Astrocyte (in vitro differentiated cells and primary cell): ENCODE measurements at places on chromosomes 11 and 22.

DNA sequence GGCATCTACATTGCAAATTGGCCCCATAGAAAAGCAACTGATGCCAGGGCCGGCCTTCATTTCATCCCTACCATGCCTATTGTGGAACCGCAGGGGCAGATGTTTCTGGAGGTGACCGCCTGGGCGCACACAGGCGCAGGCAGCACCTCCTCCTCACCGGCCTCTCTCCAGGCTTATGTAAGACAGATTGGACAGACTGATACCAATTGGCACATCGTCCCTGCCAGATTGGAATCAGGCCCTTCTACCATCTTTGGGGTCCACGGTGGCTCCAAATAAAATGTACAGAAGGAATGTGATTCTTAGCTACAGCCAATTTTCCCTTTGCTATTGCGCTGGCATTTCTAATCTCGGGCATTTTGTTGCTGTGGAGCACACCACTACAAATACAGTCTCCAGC lies 732.6 kb downstream of the NTM start:
- no peak for DNase-seq

DNA sequence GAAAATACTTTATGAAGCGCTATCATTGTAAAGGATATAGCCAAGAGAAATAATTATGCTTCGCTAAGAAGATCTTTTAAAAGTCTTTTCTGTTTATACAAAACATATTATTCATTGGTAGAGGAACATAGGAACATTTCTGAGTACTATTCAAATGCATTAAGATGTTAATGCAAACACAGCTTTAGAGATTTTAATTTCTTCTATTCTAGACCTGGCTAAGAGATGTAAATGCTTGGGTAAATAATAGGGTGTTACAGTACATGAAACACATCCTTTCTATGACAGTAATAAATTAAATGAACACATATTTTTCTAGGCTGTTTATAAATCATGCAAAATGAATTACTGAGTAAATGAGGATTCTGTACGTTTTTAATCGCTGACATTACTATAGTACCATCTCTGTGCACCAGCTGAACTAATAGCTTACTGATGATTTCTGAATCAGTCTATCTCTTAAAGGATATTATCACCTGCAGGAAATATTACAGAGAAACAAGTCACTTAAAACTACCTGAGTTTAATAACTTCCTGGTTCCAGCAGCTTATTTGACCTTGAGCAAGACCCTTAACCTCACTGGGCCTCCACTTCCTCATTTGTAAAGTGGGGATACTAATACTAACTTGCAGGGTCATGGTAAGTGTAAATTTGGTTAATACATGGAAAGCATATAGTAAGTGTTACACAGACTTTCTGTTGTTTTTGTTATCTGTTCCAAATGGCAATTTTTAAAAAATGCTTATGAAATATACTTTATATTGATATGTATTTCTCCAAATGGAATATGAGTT lies 344.9 kb downstream of the DYNC2H1 start:
- no peak for DNase-seq

DNA sequence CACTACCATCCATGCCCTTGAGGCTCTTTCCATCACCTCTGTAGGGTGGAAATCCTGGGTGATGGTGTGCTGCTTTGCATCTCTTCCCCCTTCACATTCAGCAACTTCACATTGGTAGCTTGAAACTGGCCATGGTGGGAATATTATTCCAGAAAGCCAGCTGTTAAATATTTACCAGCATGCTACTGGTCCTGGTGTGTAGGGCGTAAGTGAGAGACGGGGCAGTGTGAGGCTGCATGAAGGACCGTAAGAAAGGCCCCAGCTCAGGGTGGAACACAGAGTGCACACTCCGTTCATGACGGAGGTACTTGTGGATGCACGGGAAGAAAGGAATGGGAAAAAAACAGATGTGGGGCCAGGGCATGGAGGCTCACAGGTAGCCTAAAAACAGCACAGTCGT lies 121.3 kb downstream of the PKNOX2 start:
- DNase-seq, result no peak

DNA sequence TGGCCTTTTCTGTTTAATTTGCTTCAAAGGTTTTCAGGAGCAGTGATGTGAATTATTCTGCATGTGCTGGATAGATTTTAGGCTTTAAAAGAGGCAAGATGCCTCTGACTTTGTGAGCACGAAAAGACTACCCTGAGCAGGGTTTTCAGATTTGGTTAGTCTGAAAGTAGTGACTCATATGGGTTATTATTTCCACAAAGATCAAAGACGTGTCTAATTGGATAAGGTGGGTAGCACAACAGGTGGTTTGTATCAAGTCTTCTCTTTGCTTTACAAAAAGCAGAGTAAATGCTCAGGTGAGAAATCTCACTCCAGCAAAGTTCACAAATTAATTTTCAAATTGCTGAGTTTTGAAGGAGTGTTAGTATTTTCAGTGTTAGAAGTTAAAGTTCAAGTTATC lies 37.6 kb upstream of the DBX1 start:
- no peak for DNase-seq

DNA sequence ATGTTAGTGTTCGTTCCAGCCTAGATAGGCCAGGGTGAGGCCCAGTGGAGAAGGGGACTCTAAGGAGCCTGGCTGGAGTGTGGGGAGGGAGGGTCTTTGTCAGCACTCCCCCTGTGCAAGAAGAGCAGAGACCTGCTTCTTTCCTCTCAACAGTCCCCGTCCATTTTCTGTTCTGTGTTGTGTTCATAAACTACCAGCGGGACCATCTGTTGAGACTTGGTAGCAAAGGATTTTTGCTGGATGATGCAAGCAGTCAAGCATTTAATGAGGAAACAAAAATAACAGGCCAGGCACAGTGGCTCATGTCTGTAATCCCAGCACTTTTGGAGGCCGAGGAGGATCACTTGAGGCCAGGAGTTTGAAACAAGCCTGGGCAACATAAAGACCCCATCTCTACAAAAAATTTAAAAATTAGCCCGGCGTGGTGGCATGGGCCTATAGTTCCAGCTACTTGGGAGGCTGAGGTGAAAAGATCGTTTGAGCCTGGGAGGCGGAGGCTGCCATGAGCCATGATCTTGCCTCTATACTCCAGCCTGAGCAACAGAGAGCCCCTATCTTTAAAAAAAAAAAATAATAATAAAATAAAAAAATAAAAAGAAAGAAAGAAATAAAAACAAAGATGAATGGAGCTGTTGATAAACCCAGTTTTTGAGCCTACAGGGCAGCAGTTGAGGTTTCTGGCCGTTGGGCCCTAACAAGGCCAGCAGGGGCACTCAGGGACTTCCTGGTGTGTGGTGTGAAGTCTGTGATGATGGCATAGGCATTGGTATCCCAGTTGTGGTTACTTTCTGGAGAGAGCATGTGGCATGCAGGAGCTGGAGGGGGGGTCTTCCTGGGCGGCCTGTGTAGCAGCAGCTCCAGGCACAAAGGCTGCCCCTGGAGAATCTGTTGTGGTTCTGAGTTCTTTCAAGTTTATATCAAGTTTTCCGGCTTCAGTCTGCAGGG lies 1.7 kb upstream of the TXNRD2 start:
- peak; percentile 89 for DNase-seq

GRCh38 chr11:131682373-131683015 lies 312.1 kb downstream of the NTM start:
- DNase-seq, result no peak

GRCh38 chr11:96155627-96156378 lies 187.2 kb downstream of the MAML2 start:
- DNase-seq, result peak; percentile 97

DNA sequence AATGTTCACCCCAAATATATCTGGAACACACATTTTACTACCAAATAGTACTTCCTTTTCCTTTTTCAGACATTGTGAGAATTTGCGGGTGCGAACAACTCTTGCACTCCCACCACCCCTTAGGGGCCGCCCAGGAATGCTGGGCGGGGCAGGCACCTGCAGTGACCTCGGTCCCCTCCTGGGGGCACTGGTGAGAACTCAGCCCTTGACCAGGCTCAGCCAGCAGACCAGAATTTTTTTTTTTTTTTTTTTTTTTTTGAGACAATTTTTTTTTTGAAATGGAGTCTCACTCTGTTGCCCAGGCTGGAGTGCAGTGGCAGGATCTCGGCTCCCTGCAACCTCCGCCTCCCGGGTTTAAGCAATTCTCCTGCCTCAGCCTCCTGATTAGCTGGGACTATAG lies 75.8 kb downstream of the ARHGAP8 start:
- DNase-seq, result no peak

GRCh38 chr11:62770778-62771143 lies 435 bp upstream of the TAF6L start:
- DNase-seq, result peak; percentile 16

DNA sequence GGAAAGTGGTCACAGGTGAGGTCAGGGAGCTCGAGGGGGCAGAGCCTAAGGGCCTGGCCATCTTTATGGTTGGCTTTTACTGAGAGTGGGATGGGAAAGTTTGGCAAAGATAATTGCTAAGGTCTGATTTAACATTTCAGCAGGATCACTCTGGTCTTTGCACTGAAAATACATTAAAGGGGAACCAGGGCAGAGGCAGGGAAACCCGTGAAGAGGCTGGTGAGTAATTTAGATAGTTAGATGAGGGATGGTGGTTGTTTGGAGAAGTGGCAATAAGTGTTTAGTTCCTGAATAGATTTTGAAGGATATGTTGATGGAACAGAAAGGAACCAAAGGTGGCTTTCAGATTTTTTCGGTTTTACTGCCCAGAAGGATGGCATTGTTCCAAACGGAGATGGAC lies 50.8 kb downstream of the SCN3B start:
- DNase-seq, result no peak

DNA sequence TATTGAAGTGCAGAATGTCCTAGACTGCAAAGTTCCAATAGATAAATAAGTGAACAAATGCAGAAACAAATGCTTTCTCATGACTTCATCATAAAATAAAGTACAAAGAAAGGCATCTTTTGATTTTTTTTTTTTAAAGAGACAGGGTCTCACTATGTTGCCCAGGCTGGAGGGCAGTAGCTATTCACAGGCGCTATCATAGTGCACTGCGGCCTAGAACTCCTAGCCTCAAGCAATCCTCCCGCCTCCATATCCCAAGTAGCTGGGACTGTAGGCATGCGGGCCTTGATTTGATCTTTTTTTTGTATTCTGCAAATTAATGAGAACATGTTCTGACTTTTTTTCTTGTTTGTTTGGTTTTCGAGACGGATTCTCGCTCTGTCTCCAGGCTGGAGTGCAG lies 2.4 kb downstream of the ARCN1 start:
- DNase-seq, result no peak

DNA sequence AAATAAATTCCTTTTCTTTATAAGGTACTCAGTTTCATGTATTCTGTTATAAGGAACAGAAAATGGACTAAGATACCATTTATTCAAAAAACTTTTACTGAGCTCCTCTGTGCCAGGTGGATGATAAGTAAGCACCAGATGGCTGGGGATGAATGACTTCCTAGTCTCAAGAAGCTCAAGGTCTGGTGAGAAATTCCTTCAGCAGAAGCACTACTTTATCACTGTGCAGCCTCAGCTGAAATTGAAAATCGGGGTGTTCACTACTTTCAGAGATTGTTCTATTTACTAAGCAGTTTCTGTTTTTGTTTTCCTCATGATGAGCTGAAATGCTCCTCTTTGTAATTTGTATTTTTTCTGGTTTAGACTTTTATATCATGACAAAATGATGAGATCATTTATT lies 7.8 kb downstream of the LDHAL6A start:
- DNase-seq, result no peak

DNA sequence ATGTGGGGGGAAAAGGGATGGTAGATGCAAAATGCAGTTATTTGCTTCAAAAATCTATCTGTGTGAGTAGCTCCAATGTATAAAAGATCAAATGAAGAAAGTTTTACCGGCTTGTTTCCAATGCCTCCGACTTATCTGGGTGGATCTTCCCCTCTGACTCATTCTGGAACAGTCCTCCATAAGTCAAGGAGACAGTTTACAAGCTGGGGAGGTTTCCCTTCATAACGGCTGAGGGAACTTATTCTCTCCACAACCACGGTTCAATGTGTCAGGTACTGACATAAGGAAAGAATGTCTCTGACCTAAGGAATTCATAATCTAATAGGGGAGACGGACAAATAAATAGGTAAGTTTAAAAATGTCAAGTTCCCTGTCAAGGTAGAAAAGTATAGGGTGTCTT lies 49.7 kb upstream of the BIRC3 start:
- DNase-seq, result peak; percentile 73

- no peak for DNase-seq
These were observed 371.2 kb downstream of the CTTN start for GRCh38 chr11:70769521-70769920.

- DNase-seq, result no peak
These were observed 769.2 kb downstream of the METTL15 start for GRCh38 chr11:28877340-28877739.

- no peak for DNase-seq
These were observed 2.1 kb upstream of the PPIL2 start for GRCh38 chr22:21663738-21664137.

GRCh38 chr22:49668402-49668801 lies 159.3 kb downstream of the BRD1 start:
- DNase-seq, result no peak

DNA sequence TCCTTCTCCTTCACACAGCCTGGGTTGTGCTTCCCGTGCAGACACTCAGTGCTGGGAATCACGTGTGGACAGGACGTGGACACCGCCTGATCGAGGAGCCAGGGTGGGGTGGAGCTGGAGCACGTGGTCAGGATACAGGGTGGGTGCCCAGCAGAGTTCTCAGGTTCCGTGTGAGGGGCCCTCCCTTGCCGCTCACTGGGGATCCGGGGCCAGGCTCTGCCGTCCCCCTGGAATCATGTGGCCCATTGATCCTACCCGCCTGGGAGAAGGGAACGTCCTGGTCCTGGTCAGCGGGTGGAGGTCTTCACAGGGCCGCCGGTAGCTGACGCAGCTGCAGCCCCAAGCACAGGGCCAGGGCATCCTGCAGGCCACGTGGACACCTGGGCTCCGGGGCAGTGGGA lies 397.7 kb downstream of the TBC1D22A start:
- no peak for DNase-seq

- DNase-seq, result no peak
These were observed 59.3 kb upstream of the IZUMO1R start for GRCh38 chr11:94245121-94245520.

DNA sequence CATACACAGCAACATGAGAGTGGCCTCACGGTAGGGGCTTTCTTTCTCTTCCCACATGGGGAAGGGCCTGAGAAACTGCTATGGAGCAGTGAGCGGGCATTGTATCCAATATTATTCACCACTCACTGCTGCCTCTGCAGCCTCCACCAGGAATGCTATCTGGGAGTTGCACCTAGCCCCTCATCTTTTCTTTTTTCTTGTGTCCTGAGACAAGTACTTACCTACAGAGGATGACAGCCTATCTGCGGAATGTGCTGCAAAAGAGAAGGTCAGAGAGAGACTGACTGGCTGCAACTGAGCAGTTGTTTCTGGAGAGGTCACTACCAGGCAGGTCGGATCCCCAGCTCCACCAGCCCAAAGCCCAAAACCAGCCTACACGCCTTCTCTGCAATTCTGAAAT lies 52.1 kb upstream of the HTATIP2 start:
- no peak for DNase-seq
